ENCODE measurements at places on chromosomes 6 and 20.

GRCh38 chr6:28673787-28674671 is 148.3 kb downstream of the GPX5 start:
- peak; percentile 74 for DNase-seq

DNA sequence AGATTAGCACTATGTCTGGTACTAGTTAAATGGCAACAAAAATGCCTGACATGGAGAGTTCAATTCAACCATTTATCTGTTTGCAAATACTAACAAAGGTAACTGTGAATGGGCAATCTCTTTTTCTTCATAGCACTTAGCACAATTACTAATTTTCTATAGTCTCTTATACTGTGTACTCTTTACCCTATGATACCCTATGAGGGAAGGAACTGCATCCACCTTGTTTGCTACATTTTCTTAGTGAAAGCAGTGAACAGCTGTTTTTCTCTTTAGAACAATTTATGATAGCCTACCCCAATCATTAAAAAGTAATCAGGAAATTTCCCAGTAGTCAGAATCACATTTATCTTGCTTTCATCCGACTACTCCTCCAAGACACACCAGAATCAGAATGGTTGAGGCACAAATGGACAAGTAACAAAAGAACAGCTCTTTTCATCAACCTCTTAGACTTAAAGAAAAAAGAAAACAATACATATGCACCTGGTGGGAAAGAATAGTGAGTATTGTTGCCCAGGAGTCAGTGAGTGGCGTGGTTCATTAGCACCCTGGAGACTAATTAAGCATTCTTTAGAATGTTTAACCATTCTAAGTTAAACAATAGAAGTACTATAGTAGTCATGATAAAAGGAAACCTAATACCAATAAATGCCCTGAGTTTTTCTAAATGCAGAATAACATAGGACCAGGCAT is 16.7 kb downstream of the ZNF292 start:
- no peak for DNase-seq

DNA sequence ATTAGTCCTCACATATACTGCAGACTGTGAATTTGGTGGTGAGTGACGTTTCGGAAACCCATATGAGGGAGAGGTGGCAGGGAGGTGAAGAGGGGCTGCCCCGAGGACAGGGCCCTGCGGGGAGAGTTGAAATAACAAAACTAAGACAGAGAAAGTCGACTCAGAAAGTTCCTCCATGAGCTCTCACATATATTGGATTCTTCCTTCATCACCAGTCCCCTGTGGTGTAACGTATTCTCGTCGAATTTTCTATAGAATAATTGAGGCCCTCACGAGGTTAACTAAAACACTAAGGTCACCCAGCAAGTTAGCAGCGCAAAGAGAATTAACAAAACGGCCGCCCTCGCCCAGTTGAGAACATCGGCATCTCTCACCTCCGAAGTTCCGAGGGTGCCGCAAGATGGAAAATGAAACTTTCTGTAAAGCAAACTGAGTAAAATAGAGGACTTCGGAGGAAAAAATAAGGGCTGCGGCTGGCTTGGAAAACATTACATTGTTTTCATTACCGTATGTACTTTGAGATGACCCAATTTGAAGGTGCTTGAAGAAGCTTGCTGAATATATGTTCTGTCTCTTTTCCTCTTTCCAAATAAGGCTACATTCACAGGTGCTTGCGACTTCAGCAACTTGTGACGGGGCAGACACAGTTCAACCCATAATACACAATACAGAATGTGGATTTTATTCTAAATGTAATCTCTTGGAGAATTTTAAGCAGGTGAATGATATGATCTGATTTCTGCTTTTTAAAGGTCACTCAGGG is 490.9 kb upstream of the JARID2 start:
- no peak for DNase-seq

- DNase-seq = no peak
Observed at GRCh38 chr6:118528129-118528528, 20.0 kb upstream of the PLN start.

DNA sequence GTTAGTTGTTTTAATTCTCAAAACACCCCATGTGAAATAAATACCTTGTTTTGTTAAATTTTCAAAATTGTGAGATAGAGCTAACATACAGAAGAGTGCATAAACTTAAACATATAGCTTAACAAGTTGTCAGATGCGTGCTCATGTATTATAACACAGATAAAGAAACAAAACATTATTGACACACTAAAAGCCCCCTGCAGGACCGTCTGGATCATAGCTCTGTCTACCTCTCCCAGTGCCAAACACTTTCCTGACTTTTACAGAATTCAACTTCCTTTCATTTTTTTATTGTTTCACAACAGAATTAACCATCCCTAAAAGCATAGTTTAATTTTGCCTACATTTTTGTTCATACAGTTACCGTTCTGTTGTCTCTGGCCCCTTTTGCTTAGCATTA is 17.8 kb upstream of the FRK start:
- DNase-seq = no peak

- peak; percentile 50 for DNase-seq
Observed at GRCh38 chr6:110530671-110531070, 54.3 kb upstream of the SLC22A16 start.

DNA sequence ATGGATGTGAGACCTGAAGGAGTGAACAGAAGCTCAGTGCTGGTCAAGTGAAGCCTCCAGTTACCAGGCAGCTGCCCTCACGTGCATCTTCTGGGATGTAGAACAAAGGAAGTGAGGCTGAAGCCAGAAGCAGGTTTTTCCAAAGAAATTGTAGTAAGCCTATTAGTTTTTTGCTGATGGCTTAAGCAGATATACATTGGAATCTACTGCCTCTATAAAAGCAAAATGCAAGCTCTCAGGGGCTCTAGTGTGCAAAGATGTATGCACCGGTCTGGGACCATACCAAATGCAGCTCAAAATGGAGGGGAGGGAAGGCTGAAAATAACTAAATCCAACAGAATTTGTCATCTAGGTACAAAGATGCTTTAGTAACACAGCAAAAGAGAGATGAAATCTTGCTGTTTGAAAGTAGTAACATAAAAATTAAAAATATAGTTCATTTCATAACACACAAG is 77.0 kb downstream of the DTNBP1 start:
- DNase-seq = no peak

- no peak for DNase-seq
Observed at GRCh38 chr6:91539456-91539855, 952.6 kb upstream of the MAP3K7 start.

- DNase-seq = no peak
Observed at GRCh38 chr6:69279805-69280204, 517.0 kb downstream of the LMBRD1 start.

- no peak for DNase-seq
Observed at GRCh38 chr20:52572687-52573086, 381.1 kb upstream of the ZFP64 start.

GRCh38 chr6:87029711-87030314 is 65.1 kb downstream of the CGA start:
- peak; percentile 76 for DNase-seq

DNA sequence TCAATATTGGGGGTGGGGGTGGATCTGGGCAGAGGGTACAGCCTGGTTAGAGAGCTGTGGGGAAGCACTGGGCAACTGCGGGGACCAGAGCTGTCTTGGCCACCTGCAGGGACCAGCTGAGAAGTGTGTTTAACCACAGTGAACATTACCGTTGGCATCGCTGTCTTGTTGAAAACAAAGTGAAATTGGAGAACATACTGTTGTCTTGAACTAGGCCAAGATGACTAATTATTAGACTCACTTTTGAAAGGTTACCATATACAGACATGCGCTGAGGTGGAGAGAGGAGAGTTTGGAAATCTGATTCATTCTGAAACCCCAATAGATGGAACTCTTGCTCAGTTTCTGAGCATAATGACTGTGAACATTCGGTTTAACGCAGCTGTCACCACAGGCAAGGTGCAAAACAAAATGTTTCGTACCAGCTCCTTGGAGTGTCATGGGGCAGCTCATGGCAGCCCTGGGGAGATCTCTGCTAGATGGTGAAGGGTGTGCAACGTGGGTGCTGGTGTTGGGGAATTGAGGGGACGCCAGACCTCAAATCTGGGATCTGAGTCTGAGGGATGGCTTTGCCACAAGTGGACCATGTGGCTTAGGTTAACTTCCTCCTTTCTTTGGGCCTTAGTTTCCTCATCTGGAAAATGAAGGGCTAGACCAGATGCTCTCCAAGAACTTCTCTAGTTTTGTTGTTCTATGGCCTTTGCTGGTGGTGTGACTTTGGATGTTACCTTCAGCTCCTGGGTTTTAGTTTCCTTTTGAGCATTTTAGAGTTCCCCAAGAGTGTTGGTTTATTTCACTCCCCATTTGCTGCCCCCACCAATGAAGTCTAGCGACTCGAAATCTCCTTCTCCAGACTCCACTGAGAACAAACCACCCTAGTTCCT is 24.6 kb upstream of the GTSF1L start:
- DNase-seq = peak; percentile 64

DNA sequence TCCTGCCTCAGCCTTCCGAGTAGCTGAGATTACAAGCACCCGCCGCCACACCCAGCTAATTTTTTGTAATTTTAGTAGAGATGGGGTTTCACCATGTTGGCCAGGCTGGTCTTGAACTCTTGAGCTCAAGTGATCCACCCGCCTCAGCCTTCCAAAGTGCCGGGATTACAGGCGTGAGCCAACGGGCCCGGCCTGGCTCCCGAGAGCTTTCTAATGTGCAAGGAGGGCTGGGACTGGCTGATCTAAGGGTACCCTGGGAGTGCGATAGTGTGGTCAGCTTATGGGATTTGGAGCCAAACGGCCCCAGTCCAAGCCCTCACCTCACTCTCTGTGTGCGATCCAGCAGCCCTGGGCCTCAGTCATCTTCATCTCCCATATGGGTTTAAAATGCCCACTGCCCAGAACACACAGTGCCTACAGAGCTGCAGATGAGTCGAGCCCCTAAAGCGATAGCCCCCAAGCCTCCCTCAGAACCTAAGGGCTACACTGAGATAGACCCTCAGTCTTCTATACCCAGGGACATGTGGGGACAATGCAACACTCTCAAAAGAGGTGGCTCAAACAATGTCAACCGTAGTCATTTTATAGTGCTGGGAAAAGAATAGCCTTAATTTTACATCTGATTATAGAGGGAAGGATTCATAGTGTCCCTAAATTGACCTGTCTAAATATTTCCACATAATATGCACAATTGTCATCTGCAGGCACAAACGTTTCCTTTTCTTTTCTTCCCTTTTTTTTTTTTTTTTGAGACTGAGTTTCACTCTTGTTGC is 50.1 kb downstream of the SSR1 start:
- no peak for DNase-seq

DNA sequence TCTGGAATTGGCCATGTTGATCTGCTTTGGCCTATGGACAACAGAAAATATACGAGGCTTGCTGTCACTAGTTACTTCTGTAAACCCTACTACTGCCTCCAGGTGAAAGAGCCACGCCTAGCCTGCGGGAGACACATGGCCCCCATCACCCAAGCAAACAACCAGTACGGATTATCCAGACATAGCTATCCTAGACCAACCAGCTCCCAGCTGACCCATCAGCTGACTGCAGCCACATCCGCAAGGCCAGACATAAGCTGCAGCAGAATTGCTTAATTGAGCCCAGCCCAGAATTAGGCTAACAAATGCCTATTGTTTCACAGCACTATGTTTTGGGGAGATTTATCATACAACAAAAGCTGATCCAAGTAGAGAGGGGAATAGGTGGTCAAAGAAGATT is 13.5 kb downstream of the REV3L start:
- no peak for DNase-seq

GRCh38 chr6:134589512-134589911 is 271.6 kb upstream of the SGK1 start:
- peak; percentile 43 for DNase-seq

DNA sequence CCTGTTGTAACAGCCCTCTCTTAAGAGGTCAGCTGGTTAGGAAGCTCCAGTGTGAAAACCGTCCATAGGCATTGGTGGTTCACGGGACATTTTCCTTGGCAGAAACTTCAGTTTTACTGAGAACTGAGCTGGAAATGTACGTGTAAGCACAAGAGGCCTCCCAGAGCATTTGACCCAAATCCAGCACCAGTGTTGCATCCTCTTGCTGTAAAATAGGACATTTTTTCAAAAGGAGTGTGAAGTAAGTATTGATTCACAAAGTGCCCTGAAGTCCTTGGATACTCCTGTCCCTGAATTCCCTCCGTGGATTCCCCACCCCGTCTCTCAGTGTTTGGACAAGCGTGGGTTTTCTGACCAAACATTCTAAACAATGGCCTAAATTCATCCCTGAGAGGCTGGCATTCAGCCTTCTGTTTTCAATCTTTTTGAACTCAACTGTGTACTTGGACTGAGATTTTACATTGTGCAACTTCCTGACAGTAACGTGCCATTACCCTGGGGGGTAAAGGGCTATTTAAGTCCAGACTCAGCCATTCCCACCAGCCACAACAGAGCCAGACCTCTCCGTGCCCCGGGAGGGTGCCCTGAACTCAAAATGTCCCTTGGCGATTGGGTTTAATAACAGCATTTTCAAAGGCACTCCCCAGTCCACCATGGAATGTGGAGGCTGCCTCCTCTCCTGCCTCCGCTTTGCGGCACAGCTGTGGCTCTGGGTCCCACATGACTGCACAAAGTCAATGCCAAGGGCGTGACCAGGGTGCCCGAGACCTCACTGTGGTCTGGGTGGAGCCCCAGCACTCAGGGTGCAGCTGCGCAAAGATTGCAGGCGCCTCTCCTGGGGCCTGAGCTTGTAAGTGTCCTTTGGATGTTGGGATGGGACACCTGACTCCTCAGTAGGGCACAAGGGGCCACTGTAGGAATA is 92.7 kb upstream of the AFDN start:
- DNase-seq = no peak

- DNase-seq = peak; percentile 99
Observed at GRCh38 chr6:30781743-30782424, 37.5 kb upstream of the IER3 start.

- DNase-seq = no peak
Observed at GRCh38 chr6:152018876-152019275, 211.4 kb downstream of the ESR1 start.

- DNase-seq = no peak
Observed at GRCh38 chr6:123810948-123811347, 7.3 kb downstream of the NKAIN2 start.

DNA sequence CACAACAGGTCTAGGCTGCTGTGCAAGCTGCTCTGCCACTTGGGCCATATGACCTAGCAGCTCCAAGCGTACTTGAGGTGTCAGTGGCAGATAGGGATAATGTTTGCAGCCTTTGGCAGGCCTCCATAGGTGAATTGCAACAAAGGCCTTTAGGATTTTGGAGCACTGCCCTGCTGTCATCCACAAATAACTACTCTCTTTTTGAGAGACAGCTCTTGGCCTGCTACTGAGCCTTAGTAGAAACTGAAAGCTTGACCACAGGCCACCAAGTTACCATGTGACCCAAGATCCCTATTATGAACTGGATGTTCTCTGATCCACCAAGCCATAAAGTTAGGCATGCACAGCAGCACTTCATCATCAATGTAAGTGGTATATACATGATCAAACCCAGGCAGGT is 29.9 kb downstream of the FBXO30 start:
- no peak for DNase-seq

- DNase-seq = no peak
Observed at GRCh38 chr6:165668951-165669350, 5.9 kb upstream of the PDE10A start.

GRCh38 chr6:84242265-84242664 is 14.8 kb upstream of the CEP162 start:
- DNase-seq = no peak

- no peak for DNase-seq
Observed at GRCh38 chr6:901696-902460, 208.9 kb upstream of the EXOC2 start.

All from RKO (cell line).